Ovary (tissue), 10 donors: ENCODE measurements at places on chromosomes 1 and 21. TPM values are rescaled to one million over a fixed set of nuclear protein-coding genes. Genes with fewer than 3 reads are reported as not detected.

DNA sequence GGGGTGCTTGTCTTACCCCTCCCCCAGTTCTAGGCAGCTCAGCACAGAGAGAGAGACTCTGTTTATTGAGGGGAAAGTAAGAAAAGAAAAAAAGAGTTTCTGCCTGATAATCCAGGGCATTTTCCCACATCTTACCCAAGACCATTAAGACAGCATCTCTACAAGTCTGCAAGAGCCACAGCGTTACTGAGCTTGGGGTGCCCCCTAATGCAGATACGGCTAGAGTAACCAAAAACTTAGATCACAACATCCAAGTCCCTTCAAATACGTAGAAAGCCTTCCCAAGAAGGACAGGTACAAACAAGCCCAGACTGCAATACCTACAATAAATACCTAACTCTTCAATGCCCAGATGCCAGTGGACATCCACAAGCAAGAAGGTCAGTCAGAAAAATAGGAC is 6.2 kb upstream of the TEX50 start:
- no peaks in the 10 kb centered on the region for H3K36me3 ChIP-seq
- H3K27me3 ChIP-seq, result no peaks in the 10 kb centered on the region

DNA sequence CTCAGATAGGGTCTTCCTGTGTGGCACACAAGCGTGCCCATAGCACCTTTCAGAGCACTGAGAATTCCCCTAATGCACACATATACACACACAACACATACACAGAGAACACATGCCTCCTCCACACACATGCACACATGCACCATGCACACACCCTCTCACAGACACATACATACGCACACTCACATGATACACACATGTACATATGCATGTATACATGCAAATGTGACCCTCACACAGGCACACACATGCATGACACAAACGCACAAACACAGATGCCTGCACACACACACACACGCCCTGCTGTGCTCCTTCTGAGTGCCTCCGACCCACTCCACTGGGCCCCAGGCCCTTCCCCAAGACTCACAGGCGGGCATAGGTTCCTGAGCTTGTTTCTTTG is 251.0 kb downstream of the PTPRU start:
- no peaks in the 10 kb centered on the region for H3K36me3 ChIP-seq
- H3K27ac ChIP-seq, result no peak overlapping the region
- no peaks in the 10 kb centered on the region for H3K27me3 ChIP-seq
- no peak overlapping the region for H3K4me3 ChIP-seq

TACSTD2 gene
- total RNA-seq, result 7.5 TPM

GRCh38 chr1:201274616-201275252 is 8.6 kb upstream of the PKP1 start:
- H3K4me1 ChIP-seq, result no peaks in the 10 kb centered on the region
- no peak overlapping the region for H3K4me3 ChIP-seq

GRCh38 chr1:214568328-214568727 is 16.9 kb upstream of the PTPN14 start:
- H3K4me1 ChIP-seq, result peaks cover 7% of the 10 kb centered on the region
- H3K4me3 ChIP-seq, result no peak overlapping the region
- DNase-seq, result no peak
- H3K27me3 ChIP-seq, result no peaks in the 10 kb centered on the region
- no peak overlapping the region for H3K27ac ChIP-seq
- H3K36me3 ChIP-seq, result no peaks in the 10 kb centered on the region

DNA sequence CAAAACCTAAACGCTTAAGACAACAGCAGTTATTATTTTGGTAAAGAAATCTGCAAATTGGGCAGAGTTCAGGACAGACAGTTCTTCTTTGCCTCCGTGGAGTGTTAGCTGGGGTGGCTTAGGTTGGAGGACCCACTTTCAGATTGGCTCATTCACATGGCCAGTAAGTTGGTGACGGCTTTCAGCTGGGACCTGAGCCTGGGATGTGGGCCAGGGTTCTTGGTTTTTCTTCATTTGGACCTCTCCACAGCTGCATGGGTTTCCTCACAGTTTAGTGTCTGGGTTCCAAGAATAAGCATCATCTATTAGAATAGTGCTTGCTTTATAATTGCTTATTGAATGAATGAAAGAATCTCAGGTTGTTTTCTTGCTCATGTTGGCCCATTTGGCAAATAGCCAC is 72.2 kb downstream of the ATF6 start:
- H3K27me3 ChIP-seq, result no peaks in the 10 kb centered on the region
- peak; percentile 21 for DNase-seq
- H3K27ac ChIP-seq, result no peak overlapping the region
- H3K4me1 ChIP-seq, result peaks cover 3% of the 10 kb centered on the region
- H3K36me3 ChIP-seq, result no peaks in the 10 kb centered on the region
- H3K4me3 ChIP-seq, result no peak overlapping the region

- H3K4me3 ChIP-seq, result no peak overlapping the region
- no peaks in the 10 kb centered on the region for H3K36me3 ChIP-seq
- DNase-seq, result no peak
- no peak overlapping the region for H3K27ac ChIP-seq
Measured at GRCh38 chr1:12527564-12527963, 90.4 kb downstream of the DHRS3 start.

- H3K4me3 ChIP-seq, result peak overlapping the region; percentile 41
- H3K27ac ChIP-seq, result no peak overlapping the region
- no peaks in the 10 kb centered on the region for H3K36me3 ChIP-seq
- DNase-seq, result peak; percentile 24
Measured at GRCh38 chr1:41661428-41662060, 177.1 kb upstream of the EDN2 start.

GRCh38 chr1:234934611-234935033 is 194.0 kb downstream of the TOMM20 start:
- DNase-seq, result no peak
- no peak overlapping the region for H3K4me3 ChIP-seq
- peaks cover 2% of the 10 kb centered on the region for H3K4me1 ChIP-seq
- H3K36me3 ChIP-seq, result no peaks in the 10 kb centered on the region
- no peak overlapping the region for H3K27ac ChIP-seq

DNA sequence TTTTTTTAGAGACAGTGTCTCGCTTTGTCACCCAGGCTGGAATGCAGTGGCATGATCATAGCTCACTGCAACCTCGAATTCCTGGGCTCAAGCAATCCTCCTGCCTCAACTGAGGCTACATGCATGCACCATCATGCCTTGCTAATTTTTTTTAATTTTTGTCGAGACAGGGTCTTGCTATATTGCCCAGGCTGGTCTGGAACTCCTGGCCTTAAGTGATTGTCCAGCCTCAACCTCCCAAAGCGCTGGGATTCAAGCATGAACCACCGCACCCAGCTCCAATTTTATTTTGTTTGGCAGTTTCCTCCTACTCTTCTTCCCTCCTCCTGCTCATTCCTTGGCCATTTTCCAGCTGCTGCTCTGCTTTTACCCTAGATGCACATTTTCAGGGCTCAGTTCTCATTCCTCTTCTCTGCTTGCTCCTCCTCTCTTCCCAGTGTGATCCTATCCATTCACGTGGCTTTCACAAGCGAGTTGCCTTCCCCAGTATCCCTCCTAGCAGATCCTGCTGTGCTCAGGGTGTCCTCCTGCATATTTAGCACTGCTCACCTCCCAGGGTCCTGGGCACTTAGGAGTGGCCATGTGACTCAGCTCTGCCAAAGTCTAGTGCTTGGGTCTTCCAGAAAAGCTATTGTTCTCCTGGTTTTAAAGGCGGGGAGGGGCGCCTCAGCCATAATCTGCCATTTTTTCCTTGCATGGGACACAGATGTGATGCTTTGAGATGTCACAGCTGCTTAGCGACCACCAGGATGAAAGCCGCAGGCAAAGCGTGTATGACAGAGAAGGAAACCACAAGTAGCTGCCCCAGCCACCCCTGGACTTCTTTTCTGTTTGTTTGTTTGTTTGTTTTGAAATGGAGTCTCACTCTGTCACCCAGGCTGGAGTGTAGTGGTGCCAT is 33.7 kb downstream of the PSEN2 start:
- H3K27ac ChIP-seq, result no peak overlapping the region
- no peaks in the 10 kb centered on the region for H3K36me3 ChIP-seq
- no peak overlapping the region for H3K4me3 ChIP-seq
- H3K27me3 ChIP-seq, result no peaks in the 10 kb centered on the region

CRB1 gene
- total RNA-seq, result 0.60 TPM

GFI1 gene
- 0.31 TPM for total RNA-seq

DNA sequence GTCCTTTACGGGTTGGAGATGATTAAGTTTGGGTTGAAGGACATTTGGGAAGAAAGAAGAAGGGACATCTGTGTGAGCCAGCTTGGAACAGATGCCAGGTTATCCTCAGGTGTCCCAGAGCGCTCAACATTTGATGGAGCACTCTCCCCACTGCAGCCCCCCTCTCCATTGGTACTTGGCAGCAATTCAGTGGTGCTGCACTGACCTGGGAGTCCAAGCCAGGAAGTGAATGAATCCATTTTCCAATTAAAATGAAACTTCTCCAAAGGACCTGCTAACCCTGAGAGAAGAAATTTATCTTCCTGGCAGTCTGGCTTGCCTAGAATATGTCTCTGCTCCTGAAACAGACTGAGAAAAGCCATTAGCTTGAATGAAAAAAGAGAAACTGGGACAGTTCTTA is 67.1 kb downstream of the FGGY start:
- H3K27me3 ChIP-seq, result no peaks in the 10 kb centered on the region
- DNase-seq, result no peak
- H3K27ac ChIP-seq, result no peak overlapping the region
- H3K36me3 ChIP-seq, result no peaks in the 10 kb centered on the region
- H3K4me1 ChIP-seq, result peaks cover 18% of the 10 kb centered on the region

ATF3 gene
- total RNA-seq, result 73.4 TPM

ADGRL4 gene
- total RNA-seq, result 5.2 TPM

DNA sequence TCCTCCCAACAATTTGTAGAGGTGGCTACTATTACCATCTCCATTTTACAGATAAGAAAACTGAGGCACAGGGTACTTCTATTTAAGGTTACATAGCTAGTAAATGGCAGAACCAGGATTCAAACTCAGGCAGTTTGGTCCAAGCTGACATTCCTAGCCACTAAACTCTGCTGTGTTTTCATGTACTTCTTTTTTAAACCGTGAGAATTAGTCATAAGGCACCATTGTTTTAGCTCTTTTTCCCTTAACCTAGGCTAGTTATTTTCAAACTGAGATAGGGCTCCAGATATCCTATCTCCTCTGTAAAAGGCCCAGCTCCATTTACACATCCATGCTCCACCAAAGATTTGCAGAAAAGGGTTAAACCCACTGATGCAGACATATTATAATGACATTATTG is 92.9 kb downstream of the PTPN14 start:
- no peak overlapping the region for H3K27ac ChIP-seq
- H3K36me3 ChIP-seq, result no peaks in the 10 kb centered on the region
- no peaks in the 10 kb centered on the region for H3K4me1 ChIP-seq

- DNase-seq, result no peak
- H3K4me3 ChIP-seq, result no peak overlapping the region
- no peaks in the 10 kb centered on the region for H3K36me3 ChIP-seq
- H3K27me3 ChIP-seq, result no peaks in the 10 kb centered on the region
- no peaks in the 10 kb centered on the region for H3K4me1 ChIP-seq
Measured at GRCh38 chr1:222018041-222018440, 276.2 kb upstream of the DUSP10 start.

AKR7A3 gene
- 2.1 TPM for total RNA-seq

GRCh38 chr1:107486349-107486748 is 345.5 kb downstream of the NTNG1 start:
- H3K4me3 ChIP-seq, result no peak overlapping the region
- DNase-seq, result no peak
- H3K27ac ChIP-seq, result no peak overlapping the region
- no peaks in the 10 kb centered on the region for H3K36me3 ChIP-seq
- H3K4me1 ChIP-seq, result no peaks in the 10 kb centered on the region
- no peaks in the 10 kb centered on the region for H3K27me3 ChIP-seq

GRCh38 chr1:239922778-239923522 is 168.7 kb upstream of the FMN2 start:
- DNase-seq, result no peak
- H3K27me3 ChIP-seq, result no peaks in the 10 kb centered on the region
- no peak overlapping the region for H3K4me3 ChIP-seq
- H3K27ac ChIP-seq, result no peak overlapping the region
- no peaks in the 10 kb centered on the region for H3K36me3 ChIP-seq

GRCh38 chr1:230717251-230717650 is 3.3 kb upstream of the AGT start:
- H3K27ac ChIP-seq, result no peak overlapping the region
- no peak overlapping the region for H3K4me3 ChIP-seq
- no peak for DNase-seq
- no peaks in the 10 kb centered on the region for H3K36me3 ChIP-seq
- H3K4me1 ChIP-seq, result peaks cover 9% of the 10 kb centered on the region

GRCh38 chr1:221331273-221332183 is 410.4 kb downstream of the DUSP10 start:
- no peaks in the 10 kb centered on the region for H3K36me3 ChIP-seq
- peaks cover 13% of the 10 kb centered on the region for H3K4me1 ChIP-seq
- H3K4me3 ChIP-seq, result no peak overlapping the region
- no peak for DNase-seq
- H3K27ac ChIP-seq, result no peak overlapping the region

DNA sequence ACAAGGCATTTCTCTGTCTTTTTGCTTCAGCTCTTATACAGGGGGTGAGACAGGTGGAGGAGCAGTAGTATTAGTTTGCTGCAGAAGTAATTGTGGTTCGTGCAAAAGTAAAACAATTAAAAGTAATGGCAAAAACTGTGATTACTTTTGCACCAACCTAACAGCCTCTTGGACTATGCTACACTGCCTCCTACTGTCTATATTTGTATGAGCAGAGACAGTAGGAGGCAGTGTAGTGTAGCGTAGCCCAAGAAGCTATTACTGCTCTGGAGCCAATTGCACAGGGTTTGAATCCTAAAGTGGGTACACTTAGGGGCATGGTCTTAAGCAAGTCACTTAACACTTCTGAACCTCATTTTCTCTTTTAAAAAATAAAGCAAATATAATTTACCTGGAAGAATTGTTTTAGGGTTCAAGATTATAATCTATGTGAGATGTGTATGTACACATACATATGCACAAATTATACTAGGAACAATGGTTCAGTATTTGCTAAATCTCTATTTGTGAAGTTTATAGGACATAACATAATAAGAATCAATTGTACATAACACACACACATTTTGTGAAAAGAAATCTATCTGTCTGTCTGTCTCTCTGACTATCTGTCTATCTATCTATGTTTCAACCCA is 103.8 kb downstream of the BRINP3 start:
- H3K36me3 ChIP-seq, result no peaks in the 10 kb centered on the region
- H3K27ac ChIP-seq, result no peak overlapping the region
- no peaks in the 10 kb centered on the region for H3K27me3 ChIP-seq

DNA sequence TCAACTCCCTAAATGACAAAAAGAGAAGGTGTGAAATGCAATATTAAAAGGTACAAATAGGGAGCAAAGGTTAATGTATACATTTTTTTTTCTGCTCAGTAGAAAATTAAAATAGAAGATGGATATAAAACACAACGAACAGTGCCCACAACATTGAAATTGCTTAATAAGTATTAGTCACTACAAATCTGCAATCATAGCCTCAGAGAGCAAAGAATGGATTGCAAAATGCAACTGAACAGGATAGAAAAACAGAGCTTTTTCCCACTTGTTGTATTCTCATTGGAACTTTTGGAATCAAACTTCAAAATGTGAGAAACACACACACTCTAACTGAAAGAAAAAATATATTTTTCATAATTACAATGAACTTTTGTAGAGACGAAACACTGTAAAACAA is 552.2 kb upstream of the NCAM2 start:
- H3K27me3 ChIP-seq, result no peaks in the 10 kb centered on the region
- no peaks in the 10 kb centered on the region for H3K4me1 ChIP-seq
- H3K36me3 ChIP-seq, result no peaks in the 10 kb centered on the region
- no peak for DNase-seq
- no peak overlapping the region for H3K27ac ChIP-seq
- no peak overlapping the region for H3K4me3 ChIP-seq
